ENCODE measurements at places on chromosomes 3 and 15.

DNA sequence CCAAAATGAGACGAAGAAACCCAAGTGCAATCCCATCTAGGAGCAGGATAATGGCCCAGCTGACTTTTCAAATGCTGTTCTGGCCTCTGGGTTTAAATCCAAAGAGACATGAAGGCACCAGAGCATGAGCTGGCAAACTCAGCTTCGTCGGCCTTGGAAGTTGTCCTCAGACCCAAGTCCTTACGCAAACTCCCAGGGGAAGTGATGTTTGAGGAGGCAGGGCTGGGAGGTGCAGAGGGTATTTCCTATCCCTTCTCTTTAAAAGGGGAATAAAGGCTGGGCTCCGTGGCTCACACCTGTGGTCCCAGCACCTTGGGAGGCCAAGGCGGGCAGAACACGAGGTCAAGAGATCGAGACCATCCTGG lies 68.9 kb upstream of the HERC1 start:
- no peak for DNase-seq

- DNase-seq: no peak
Measured at GRCh38 chr3:60366486-60366885, 884.8 kb downstream of the FHIT start.

GRCh38 chr15:41944313-41944940 lies 27.9 kb downstream of the EHD4 start:
- DNase-seq: no peak

- DNase-seq: no peak
Measured at GRCh38 chr3:158368271-158368670, 202.7 kb upstream of the MLF1 start.

- DNase-seq: no peak
Measured at GRCh38 chr3:17782751-17783150, 40.3 kb upstream of the TBC1D5 start.

GRCh38 chr3:120049072-120049471 lies 45.2 kb downstream of the GSK3B start:
- DNase-seq: no peak

GRCh38 chr3:45968706-45969105 lies 25.4 kb downstream of the CXCR6 start:
- no peak for DNase-seq

DNA sequence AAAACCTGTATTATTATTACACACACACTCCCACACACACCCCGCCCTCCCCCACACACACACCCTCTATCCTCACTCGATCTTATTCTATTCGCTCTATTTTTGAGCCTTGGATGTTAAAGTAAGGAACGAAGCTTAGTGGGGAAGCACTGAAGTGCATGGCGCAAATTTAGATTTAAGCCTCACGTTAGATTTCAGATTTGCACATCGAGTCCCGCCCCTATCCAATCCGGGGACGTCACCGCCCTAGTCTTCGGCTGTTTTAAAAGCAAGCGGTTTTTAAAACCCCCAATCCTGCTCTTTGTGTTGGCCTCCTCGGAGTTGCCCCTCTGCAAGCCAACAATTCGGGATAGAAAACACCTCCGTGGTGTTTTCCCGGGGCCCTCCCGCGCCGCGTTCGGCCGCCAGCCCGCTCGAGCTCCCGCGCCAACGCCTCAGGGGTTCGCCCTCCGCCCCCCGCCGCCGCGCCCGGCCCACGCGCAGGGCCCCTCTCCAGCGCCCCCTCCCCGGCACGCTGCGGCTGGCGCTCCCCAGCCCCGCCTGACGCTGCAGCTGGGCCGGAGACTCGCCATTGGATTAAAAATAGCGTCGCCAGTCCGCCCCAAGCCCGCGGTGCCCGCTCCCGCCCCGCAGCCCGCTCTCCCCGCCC lies at the start of gene USP13:
Gene USP13 (plus strand): TSS at position 594 of the 649 bp plus-strand sequence. CDS start 186 bp downstream, outside the sequence.
- DNase-seq: peak; percentile 11

DNA sequence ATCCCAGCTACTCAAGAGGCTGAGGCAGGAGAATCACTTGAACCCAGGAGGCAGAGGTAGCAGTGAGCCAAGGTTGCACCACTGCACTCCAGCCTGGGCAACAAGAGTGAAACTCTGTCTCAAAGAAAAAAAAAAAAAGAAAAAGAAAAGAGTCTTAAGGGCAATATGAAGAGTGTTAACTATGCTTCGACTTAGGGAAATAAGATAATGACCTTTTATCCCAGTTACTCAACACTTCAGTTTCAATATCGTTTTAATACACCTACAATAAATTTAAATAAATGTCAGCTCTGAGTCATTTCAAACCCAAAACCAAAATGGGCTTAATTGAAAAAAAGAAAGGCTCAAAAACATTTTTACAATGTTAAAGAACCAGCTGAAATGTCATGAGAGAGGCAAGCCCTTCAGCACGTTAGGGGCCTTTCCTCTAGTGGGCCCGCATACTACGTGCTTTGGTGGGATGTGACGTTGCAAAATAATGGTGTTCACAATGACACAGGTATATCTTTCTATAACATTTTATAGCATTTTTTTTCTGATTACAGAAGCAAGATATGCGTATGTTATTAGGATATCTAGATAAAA lies 15.3 kb downstream of the FYCO1 start:
- DNase-seq: no peak

DNA sequence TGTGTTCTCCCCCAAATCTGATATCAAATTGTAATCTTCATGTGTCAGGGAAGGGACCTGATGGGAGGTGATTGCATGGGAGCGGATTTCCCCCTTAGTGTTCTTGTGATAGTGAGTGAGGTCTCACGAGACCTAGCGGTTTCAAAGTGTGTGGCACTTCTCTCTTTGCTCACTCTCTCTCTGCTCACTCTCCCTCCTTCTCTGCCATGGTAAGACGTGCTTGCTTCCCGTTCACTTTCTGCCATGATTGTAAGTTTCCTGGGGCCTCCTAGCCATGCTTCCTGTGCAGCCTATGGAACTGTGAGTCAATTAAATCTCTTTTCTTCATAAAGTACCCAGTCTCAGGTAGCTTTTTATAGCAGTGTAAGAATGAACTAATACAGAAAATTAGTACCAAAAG lies 30.6 kb upstream of the OR5H6 start:
- no peak for DNase-seq

DNA sequence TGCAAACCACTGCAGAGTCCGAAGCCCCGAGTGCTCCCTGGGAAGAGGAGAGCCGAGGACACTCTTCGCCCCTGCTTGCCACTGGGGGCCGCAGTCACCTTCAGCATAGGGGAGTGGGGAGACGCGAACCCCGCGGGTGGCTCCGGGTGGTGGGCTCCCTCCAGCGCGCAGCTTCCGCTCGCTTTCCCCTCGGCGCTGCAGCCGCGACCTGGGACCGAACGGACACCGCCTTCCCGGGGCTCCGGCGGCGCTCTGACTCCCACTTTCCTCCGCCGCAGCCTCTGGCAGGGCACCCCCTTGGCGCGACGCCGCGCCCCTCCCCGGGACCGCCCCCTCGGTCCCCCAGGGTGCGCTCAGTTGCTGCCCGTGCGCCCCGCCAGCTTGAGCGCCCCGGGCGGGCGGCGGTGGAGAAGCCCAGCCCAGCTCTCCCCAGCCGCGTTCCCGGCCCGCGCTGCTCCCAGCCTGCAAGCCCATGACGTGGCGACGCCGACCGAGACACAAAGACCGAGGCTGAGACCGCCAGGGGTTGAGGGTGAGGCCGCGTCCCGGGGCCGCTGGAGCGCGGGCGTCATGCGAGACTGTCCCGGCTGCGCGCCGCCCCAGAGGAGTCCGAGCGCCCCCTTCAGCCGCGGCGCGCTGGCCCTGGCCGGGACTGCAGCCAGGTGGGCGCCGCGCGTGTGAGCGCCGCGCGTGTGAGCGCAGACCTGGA lies at the start of gene MINAR1:
Gene MINAR1 (plus strand): TSS at position 701 of the 709 bp plus-strand sequence. CDS start 23,812 bp downstream, outside the sequence.
- no peak for DNase-seq

DNA sequence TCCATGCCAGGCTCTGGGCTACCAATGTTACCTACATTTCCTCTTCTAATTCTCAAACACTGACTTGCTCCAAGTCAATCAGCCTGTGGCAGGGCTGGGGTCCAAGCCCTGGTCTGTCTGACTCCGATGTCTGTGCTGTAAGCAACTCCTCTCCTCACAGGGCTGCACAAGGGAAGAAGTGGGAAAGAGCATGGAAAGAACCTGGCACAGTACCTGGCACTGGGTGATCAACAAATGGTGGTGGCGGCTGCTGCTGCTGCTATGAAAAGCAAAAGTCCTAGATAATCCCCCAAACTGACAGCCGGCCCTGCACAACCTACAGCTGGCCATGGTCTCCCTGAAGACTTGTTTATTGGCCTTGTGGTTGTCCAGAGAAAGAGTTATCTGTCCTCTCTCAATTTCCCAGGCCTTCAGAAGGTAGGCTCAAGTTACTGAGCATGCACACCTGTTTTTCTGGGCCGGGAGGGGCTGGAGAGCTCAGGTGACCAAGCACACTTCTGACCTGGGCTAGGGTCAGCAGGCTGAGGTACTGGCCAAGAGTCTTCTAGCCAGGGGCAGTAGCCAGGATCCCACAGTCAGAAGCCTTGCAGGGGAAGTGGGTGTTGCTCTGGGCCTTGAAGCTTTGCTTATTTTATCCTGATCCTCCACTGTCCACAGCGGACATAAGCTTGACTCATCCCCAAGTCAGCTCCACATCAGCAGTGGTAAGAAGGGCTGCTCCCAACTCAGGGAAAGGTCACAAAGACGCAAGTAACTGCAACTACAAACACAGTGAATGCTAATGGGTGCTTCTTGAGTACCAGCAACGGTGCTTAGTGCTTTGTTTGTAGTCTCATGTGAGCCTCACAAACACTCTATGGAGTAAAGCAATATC lies 35.3 kb upstream of the KY start:
- DNase-seq: no peak

GRCh38 chr3:32706348-32707025 lies 21.5 kb downstream of the CNOT10 start:
- DNase-seq: no peak

DNA sequence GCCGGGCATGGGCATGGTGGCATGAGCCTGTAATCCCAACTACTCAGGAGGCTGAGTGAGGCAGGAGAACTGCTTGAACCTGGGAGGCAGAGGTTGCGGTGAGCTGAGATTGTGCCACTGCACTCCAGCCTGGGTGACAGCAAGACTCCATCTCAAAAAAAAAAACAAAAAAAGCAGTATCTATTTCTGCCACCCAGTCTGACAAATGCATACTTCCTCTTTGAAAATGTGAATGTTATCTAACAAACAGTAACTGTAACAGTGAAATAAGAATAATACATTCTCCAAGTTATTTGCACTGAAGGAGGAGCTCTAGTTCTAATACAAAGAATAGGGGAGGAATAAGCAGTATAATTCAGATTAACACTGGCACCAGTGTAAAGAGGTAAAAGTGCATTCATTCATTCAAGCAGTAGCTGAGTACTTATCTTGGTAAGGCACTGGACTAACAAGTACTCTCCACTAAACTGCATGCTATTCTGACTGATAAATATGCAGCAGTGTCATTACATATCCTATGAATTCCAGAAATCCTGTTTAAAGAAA lies 12.9 kb downstream of the VPS13C start:
- DNase-seq: no peak

GRCh38 chr3:129323651-129324294 lies 45.1 kb downstream of the HMCES start:
- DNase-seq: no peak

- no peak for DNase-seq
Measured at GRCh38 chr3:44880284-44880683, 5.9 kb downstream of the TGM4 start.

- DNase-seq: no peak
Measured at GRCh38 chr3:127961124-127961523, 46.1 kb downstream of the KBTBD12 start.

DNA sequence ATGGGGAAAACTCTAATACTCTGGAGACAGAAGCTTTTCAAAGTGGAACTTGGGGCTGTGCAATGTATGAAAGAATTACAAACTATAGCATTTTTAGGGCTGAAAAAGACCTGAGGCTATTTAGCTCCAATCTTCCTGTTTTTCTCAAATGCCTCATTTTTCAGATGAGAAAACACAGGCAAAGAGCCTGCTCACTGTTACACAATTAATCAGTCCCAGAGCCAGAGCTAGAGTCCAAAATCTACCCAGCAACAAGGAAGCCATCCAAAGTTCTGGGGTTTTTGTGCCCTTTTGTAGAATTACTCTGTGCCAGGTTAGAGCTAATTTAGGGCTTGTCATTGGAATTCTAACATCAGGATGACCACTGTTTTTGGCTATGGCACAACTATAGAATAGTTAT lies 45.5 kb downstream of the GPR149 start:
- DNase-seq: no peak

- no peak for DNase-seq
Measured at GRCh38 chr3:123300583-123300982, 98.8 kb downstream of the SEC22A start.

Data from stimulated activated CD8-positive, alpha-beta memory T cell treated with anti-CD3 and anti-CD28 coated beads, Interleukin-7, amount 100 ng/mL, for 1 hour (primary cell).